HT-29 (cell line): ENCODE measurements at places on chromosomes 5 and 9. TPM values are rescaled to one million over a fixed set of nuclear protein-coding genes. Genes with fewer than 3 reads are reported as not detected.

- DNase-seq = no peak
Measured at GRCh38 chr5:157116483-157116954, 7.7 kb upstream of the HAVCR2 start.

Gene FST
- not detected in 2 replicates for total RNA-seq

- DNase-seq = no peak
Measured at GRCh38 chr5:168951356-168951755, 349.6 kb downstream of the SLIT3 start.

Gene FOXI1
- total RNA-seq = not detected in 2 replicates

DNA sequence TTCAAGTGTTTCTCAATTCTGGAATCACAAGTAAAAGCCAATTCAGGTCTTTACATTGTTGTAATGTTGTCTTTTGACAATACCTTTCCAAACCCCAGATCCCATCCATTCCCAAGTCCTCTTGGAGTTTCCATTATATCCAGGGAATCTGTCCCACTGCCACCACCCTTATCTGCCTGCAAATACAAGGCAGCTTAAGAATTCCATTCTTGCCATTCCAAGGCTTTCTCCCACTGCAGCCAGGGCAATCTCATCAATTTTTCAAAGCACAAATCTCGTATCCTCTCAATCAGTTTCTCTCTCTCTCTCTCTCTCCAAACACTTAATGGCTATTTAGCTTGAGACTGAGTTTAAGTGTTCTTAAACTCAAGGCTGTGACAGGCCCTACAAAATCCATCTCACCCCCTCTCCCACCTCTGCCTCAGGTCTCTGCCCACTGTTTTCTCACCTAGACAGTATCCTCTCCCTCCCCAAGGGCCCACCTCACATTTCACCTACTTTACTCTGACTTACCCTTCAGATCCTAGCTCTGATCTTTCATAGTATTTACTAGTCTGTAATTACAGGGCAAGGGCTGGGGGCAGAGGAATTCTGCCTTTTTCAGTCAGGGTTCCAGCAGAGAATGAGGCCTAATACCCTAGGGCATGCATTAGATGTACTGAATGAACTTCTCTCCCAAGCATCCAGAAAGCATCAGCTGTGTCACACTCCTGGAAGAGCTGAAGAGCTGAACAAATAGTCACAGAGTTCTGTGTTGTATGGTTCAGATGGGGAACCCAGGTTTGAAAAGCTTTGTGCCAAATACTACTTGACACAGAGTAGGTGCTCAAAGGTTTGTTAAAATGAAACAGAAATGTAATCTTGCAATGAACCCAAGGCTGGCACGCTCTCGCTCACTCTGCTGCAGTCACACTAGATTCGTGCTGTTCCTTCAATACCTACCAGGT is 46.0 kb downstream of the RAPGEF1 start:
- no peak for DNase-seq

Gene GGTA1
- total RNA-seq = not detected in 2 replicates

- DNase-seq = no peak
Measured at GRCh38 chr5:67831048-67831447, 384.5 kb upstream of the PIK3R1 start.

GRCh38 chr9:16450578-16450977 is 419.9 kb downstream of the BNC2 start:
- no peak for DNase-seq

GRCh38 chr5:11878814-11879213 is 25.4 kb downstream of the CTNND2 start:
- no peak for DNase-seq

DNA sequence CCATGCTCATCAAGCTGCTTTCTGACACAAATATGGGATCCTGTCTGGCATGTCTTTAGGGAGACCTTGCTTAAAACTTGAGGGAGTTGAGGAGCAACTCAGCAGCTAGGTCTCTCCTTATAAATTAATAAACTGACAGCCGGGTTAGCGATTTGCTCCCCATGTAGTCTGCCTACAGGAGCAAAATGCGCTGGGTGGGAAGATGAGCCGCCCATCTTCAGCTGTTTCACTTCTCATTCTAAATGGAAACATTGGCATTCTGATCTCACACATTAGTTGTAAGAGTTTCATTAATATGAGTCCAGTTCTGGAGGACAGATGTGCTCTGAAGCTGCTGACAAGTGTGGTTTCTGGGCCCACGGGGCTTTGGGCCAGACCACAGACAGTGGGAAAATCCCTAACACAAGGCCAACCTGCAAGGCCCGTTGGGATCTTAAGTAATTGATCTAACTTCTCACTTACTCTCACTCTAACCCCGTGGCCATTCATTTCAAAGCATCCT is 197.0 kb downstream of the MCTP1 start:
- no peak for DNase-seq

DNA sequence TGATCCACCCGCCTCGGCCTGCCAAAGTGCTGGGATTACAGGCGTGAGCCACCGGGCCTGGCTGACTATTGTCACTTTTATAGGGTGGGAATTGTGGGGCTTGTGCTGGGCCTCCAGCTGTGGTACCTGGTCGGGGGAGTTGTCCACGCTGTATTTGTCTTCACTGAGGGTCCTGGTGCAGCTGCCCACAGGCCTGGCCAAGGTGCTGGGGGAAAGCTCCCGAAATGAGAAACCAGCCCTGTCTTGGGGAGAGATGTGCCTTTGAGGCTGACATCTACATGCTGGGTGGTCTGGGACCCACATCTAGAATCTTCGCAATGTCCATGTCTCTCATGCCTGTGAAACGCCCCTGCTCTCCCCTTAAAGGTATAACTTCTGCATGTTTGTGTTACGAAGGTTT is 2.6 kb downstream of the EXOC3 start:
- no peak for DNase-seq

GRCh38 chr9:80134487-80134886 is 562.7 kb downstream of the TLE4 start:
- no peak for DNase-seq

Gene CCDC107
- 19.7 and 19.9 TPM in 2 replicates for total RNA-seq

DNA sequence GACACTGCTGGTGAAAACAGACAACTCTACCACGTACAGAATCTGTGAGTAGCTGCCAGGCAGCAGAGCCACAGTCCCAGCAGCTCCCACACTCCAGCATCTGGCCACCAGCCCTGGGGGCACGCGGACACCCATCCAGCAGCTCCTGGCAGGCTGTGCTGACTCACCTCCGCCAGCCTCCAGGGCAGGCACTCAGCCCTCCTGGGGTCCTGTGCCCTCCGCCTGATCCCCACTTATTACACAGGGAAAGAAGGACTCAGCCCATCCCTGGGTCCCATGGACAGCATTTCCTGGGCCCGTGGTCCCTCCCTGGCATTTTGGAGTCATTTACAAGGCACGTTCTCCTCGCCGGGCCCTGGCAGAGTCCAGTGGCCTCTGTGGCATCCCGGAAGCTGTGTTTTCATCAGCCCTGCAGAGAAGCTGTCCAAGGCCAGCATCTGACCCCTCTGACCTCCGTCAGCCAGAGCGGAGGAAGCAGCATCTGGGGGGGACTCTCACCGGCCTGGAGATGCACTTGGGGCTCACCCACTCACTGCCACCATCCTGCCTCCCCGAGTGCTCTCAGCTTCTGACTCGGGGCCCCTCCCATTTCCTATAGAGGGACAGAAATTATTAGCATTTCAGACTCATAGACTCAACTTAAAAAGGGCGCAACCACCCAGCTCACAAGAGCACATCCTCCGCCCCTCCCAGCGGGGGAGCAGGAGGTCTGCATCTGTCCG is 21.6 kb downstream of the PAEP start:
- no peak for DNase-seq

- no peak for DNase-seq
Measured at GRCh38 chr9:34578241-34579103, 11.1 kb downstream of the CNTFR start.
